Fibroblast of villous mesenchyme (primary cell): ENCODE measurements at places on chromosomes 5 and 9. TPM values are rescaled to one million over a fixed set of nuclear protein-coding genes. Genes with fewer than 3 reads are reported as not detected.

GRCh38 chr5:154646745-154647113 lies 108.4 kb upstream of the LARP1 start:
- no peak for DNase-seq

GRCh38 chr5:83764101-83764500 lies 43.4 kb upstream of the HAPLN1 start:
- no peak for DNase-seq

GRCh38 chr5:116374434-116374852 lies 200.2 kb downstream of the SEMA6A start:
- no peak for DNase-seq

- peak; percentile 94 for DNase-seq
Observed at GRCh38 chr5:124343451-124343867, 403.0 kb downstream of the ZNF608 start.

- DNase-seq: peak; percentile 63
Observed at GRCh38 chr9:81529556-81530193, 159.7 kb downstream of the TLE1 start.

DNA sequence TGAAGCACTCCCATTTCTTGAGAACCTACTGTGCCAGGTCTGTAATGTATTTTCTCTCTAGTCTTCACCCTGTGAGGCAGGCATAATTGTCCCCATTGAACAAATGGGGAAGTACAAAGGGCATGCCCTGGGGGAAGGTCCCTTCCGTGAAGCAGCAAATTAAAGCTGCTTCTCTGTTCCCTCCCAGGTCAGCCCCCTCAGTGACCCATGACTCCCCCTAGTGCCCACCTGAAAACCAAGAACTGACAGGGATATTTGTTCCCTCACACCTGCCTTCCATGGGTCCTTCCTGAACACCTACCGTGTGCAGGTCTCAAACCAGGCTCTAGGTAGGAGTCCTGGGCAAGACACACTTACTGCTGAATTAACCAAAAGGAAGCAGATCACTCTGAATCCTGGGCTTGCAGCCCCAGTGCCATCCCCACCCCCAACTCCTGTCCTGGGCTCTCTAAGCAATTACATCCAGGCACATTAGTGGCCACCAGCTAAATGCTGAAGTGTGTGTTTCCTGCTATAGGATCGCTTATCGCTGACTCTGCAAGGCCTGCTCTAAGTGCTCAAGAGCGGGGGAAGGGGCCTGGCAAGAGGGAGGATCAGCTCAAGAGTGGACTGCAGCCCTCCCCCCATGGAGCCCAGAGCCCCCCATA lies 254.8 kb downstream of the CDK5RAP2 start:
- DNase-seq: no peak

GRCh38 chr5:151078490-151079262 lies 2.2 kb downstream of the TNIP1 start:
- DNase-seq: no peak

DNA sequence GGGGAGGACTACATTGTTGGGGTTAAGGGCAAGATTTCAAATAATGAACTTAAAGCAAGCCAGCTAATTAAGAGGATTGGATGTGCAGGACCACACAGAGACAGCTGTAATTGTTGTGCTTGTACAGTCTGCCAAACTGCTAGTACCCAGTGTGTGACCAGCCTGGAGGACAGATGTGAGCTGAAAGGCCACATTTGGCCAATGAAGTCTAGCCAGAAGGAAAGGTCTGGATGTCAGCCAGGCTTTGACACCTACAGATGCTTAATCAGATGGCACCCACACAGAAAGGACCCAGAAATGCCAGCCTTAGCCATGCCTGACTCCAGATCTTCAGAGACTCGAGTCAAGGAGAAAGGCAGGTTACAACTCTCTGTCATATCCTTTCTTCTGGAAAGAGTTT lies 491.1 kb downstream of the KIF4B start:
- no peak for DNase-seq

DNA sequence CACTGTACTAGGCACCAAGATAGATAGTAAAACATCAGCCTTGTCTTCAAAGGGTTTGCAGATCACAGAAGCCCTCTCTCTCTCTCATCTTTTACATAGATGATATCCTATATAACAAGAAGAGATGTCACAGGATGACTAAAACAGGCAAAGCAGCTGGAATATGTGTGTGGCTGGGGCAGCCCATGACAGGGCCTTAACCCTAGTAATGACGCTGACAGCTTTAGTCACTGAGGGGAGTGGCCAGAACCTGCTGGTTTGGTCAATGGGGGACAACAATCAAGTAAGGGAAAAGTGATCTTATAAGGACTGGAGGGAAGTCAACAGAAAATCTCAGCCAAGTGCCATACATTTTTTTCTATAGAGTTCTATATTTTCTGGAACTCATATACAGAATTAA lies 41.9 kb upstream of the RIC1 start:
- peak; percentile 76 for DNase-seq

DNA sequence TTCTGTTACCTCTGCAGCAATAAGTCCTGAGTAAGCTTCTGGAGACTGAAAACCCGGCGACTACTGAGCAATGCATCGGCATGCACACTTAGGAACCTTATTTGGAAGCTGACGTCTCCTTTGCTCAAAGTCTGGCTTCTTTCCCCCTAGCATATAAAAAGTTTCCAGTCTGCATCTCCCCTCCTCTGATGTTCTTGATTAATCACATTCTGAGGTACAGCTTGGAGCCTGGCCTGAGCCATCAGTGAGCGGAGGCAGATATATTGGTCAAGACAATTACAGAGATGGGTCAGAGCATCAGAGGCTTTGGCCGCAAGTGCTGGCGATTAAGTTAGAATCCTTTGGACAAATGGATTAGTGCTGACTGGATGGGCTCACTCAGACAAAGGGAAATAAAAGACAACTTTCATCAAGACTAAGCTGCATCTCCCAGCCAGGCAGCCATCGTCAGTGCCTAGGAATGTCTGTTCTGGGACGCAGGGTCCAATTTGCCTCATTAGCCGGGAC lies 140.7 kb downstream of the MTX3 start:
- peak; percentile 8 for DNase-seq

Gene WNK2
- total RNA-seq: not detected in 2 replicates

Gene TLX3
- total RNA-seq: not detected in 2 replicates

Gene MGAT1
- 98.6 and 104 TPM in 2 replicates for total RNA-seq

Gene EQTN
- not detected in 2 replicates for total RNA-seq

Gene SLC1A3
- 1.3 and 4.8 TPM in 2 replicates for total RNA-seq

Gene PRDM9
- not detected in 2 replicates for total RNA-seq

Gene SAP30L
- 14.8 and 20.7 TPM in 2 replicates for total RNA-seq

Gene GMCL2
- not detected in 2 replicates for total RNA-seq

Gene OSTF1
- total RNA-seq: 30.6 and 31.1 TPM in 2 replicates

Gene GABRA1
- not detected in 2 replicates for total RNA-seq

Gene SLC6A7
- total RNA-seq: under 0.01 TPM in 2 replicates
